ENCODE measurements at places on chromosomes 3 and 15.

- DNase-seq: no peak
These were observed 34.3 kb downstream of the IL20RB start for GRCh38 chr3:136992115-136992514.

GRCh38 chr3:26202169-26202568 lies 412.3 kb downstream of the OXSM start:
- no peak for DNase-seq

DNA sequence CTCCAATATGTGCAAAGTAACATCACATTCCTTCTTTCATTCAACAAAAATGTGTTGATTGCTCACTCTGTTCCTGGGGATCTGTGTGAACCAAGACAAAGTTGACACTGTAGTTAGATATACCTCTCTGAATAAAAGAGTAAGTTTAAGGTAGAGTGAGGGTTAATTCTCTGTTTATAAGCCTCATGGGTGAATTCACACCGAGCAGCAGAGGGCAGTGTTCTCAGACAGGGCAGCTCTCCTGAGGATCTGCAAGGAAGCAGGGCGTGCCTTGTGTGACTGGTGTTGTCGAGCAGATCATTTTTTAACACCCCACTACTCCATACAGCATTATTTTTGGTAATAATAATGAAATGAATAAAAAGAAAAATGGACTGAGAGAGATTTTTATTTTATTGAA lies 34.4 kb downstream of the PAQR9 start:
- no peak for DNase-seq

- no peak for DNase-seq
These were observed 303.2 kb upstream of the TLE3 start for GRCh38 chr15:70400766-70401541.

- no peak for DNase-seq
These were observed 168.1 kb upstream of the LRRN1 start for GRCh38 chr3:3631114-3631513.

DNA sequence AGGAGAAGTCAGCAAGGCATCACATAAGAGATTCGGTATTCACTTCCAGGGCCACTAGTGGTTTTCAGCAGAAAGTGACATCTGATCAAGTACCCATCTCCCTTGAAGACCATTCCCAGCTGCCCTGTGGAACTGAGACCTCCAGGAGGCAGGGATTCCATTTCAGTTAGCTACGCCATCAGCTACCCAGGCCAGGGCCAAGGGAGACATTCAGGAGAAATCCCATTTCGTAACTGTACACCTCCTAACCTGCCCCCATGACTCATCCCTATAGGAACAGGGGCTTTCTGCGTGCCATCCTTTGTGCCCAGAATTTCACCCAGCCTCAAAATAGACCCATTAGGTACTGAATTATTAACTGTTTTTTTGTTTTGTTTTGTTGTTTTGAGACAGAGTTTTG lies 24.7 kb downstream of the SPATA12 start:
- no peak for DNase-seq

DNA sequence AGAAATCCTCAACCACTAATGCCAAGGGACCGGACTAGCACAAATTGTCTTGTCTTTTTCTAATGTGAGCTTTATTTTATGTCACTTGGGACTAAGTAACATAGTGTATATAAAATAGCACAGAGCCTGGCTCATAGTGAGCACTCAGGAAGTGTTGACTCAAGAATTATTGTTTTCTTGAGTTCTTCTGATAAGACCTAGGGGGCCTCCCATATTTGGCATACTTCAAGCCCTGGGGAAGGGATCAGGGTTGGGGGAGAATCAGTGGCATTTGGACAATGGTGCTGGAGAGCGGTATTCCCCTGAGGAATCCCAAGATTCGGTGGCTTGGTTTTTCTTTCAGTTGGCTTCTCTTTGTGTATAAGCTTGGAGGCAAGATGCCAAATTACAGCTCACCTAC lies 19.4 kb downstream of the ZNF80 start:
- no peak for DNase-seq

- no peak for DNase-seq
These were observed 55.2 kb downstream of the TMOD3 start for GRCh38 chr15:51884517-51885236.

DNA sequence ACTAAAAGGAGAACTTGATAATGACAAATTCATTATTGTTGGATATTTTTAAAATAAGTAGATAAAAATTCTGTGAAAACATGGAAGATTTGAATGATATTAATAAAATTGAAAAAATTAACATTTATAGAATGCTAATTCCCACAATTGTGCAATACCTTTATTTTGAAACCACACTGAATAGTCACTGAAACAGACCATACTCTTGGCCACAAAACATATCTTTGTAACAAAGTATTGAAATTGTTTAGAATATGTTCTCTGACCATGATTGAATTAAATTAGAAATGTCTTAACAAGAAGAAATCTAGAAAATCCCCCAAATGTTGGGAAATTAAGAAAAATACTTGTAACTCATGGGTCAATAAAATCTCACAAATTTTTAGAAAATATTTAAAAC lies 49.2 kb downstream of the ARHGAP11B start:
- DNase-seq: no peak

DNA sequence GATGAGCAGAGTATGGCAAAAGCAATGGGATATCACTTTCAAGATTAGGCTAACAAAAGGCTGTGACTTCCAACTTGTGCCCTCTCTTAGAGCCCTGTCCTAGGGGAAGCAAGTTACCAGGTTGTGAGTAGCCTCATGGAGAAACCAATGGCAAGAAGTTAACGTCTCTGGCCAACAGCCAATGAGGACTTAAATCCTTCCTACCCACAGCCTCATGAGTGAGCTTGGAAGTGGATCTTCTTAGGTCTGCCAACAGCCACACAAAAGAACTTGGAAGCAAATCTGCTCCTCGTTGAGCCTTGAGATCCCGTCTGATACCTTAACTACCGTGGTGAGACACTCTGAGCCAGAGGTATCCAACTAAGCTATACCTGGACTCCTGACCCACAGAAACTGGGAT lies 5.7 kb downstream of the NME9 start:
- no peak for DNase-seq

- DNase-seq: no peak
These were observed 82.2 kb downstream of the RBMS3 start for GRCh38 chr3:29363110-29363509.

- no peak for DNase-seq
These were observed 55.8 kb upstream of the IGF2BP2 start for GRCh38 chr3:185880600-185880999.

GRCh38 chr3:133296981-133297380 lies 102.9 kb upstream of the BFSP2 start:
- no peak for DNase-seq

- no peak for DNase-seq
These were observed 18.0 kb downstream of the SPICE1 start for GRCh38 chr3:113496924-113497323.

GRCh38 chr3:34140616-34141015 lies 342.2 kb downstream of the PDCD6IP start:
- DNase-seq: no peak

- no peak for DNase-seq
These were observed 30.7 kb downstream of the LRTM1 start for GRCh38 chr3:54897028-54897711.

DNA sequence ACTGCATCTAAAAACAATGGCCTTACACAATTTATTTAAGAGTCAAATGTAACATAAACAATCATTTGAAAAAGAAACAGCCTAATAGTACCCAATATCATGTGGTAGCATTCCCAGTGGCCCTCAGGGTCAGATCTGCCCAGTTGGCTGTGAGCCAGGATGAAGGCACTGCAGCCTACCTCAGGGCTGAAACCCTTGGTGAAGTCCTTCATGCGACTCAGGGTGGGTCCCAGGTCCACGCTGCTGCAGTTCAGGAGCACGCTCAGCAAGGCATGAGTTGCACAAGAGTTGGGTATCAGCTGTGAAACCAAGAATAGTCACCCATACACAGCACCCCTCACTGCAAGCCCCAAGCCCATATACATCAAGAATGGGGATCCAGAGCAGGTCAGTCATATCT lies 37.1 kb downstream of the SEMA3G start:
- DNase-seq: peak; percentile 31

DNA sequence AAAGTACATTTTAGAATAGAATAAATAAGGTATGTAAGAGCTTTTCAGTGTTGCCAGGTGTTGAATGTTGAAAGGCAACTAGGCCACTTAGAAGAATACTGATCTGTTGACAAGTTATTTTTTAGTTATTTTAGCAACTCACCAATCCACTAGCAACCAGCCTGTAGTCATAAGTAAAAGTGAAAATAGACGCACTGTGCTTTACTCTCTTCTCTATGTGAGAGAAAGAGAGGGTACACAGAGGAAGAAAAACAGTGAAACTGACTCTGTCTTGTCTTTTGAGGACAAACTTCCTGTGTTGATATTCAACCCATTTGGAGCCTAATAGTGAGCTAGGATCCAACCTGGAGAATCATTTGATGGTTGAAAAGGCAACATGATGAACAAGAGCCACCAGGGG lies 327.1 kb upstream of the GOLIM4 start:
- no peak for DNase-seq

GRCh38 chr15:89150287-89150686 lies 62.0 kb downstream of the ABHD2 start:
- DNase-seq: no peak

- no peak for DNase-seq
These were observed 10.1 kb upstream of the GPR171 start for GRCh38 chr3:151213151-151213550.

DNA sequence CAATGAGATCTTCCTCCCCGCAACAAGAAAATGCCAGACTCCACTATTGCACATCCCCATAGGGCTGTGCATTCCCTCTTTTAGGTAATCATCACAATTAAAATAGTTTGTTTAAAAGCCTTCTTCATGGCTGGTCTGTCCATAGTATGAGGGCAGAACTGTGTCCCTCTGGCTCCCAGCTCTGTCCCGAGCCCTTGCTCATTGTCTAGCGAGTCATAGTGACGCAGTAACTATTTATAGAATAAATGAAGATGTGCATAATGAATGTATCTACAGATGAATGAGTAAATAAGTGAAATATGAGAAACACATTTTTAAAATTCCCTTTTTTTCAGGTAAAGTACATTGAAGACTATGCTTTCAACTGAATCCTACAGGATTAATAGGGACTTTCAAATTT lies 128.4 kb upstream of the TMC3 start:
- no peak for DNase-seq

DNA sequence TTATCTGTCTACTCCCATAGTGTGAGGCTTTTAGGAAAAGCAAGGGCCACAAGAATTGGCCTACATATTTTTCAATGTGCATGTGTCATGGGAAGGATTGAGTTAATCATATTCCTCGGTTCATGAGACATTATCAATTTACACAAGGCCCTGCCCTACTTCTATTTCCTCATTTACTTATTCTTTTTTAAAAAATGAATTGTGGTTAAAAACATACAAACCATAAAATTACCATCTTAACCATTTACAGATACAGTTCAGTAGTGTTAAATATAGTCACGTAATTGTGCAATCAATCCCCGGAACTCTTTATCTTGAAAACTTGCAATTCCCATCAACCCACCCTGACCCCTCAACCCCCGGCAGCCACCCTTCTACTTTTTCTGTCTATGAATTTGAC lies 284.0 kb upstream of the GADL1 start:
- no peak for DNase-seq

DNA sequence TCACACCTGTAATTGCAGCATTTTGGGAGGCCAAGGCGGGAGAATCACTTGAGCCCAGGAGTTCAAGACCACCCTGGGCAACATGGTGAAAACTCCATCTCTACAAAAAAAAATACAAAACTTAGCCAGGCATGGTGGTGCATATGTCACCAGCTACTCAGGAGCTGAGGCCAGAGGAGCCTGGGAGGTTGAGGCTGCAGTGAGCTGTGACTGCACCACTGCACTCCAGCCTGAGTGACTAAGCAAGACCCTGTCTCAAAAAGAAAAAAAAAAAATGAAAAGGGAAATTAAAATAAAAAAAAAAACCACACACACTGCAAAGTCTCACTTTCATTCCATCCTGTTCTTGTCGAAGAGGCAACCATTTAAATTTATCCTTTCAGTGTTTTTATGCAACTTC lies 100.8 kb upstream of the PIAS1 start:
- no peak for DNase-seq

DNA sequence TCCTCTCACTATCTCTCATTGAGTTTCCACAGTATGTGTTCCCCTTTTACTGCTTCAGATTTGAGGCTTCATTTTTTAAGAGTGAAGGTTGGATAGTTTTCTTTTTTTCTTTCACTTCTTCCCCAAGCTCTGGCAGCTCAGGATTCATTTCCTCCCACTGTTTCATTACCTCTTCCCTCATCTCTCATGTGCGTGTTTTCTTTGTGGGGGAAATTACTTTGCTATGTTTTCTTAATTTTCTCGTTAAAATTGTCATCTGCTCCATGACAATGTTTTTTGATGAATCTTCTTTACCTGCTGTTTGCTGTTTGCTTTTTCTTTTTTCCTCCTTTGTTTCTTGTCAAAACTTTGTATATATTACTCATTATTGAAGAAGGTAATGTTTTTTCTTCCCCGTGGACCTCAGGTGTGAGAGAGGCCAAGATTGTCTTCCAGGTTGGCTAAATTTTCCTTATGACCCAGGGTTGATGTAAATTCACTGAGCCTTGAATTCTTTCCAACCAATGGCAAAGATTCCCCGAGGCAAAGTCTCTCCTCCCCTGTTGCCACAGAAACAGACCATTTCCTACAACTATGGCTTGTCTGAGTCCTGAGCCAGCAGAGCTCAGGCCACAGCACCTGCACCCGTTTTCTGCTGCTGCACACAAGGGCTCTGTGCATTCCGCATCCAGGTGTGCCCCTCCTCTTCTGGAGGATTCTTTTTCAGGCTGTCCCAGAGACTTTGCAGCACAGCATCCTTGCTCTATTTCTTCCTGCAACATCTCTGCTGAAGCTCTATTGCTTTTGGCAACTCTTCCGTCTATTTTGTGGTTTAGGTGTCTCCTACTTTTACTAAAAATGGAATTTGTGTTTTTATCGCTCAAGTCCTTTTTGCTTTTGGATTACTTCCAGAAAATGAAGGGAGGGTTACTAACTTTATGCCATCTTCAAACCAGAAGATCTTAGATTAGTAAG lies 66.1 kb downstream of the NOX5 start:
- no peak for DNase-seq

DNA sequence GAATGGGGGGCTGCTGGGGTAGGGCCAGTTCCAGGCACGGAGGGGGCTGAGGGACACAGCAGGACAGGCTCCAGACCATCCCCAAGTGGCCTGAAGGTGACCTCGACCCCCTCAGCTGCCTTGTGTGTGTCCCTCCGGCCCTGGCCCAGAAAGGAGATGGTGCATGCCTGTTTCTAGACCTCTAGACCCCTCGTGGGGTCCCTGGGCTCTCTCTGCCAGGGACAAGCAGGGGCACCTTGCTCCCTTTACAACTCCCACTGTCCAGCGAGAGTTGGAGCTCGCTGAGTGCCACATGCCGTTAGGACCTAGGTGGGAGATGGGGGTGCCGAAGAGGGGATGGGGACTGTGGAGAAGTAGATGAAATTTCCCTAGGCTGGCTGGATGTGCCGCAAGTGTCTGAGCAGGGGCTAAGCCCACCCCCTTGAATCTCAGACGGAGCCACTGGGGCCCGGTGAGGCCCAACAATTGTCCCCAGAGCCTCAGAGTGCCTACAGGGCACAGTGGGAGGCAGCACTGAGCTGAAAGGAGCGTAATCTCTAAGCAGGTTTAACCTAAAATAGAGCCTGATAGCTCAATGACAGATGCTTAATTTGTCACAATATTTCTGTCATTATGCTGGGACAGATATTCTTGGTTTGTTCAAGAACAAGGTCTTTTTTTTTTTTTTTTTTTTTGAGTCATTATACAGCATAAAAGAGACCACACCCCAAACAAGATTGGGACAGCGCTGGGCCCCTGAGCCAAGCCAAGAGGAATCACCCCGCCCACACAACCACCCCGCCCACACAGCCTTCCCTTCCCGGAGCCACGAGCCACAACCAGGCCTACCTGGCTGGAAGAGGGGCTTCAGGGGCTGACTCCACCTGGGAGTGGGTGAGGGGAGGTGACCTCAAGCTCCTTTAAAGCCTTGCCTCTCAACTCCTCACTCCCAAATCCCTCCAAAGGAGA lies 23.6 kb upstream of the KLF13 start:
- DNase-seq: no peak

Data from natural killer cell treated with Interleukin-12 subunit alpha and Interleukin-12 subunit beta and Interleukin-15 and Interleukin-18, amount 100 ng/mL, for 72 hours (primary cell).